Activated CD8-positive, alpha-beta memory T cell treated with anti-CD3 and anti-CD28 coated beads, Interleukin-2, amount 10 ng/mL, durations not matched to agents 7 days and 5 days (primary cell): ENCODE measurements at places on chromosomes 12 and 14. TPM values are rescaled to one million over a fixed set of nuclear protein-coding genes. Genes with fewer than 3 reads are reported as not detected.

Gene PLEKHG3
- 28.2 TPM for total RNA-seq

Gene GDF11
- 10.9 TPM for total RNA-seq

Gene BRI3BP
- 21.9 TPM for total RNA-seq

Gene OTOGL
- not detected for total RNA-seq

Gene SCN8A
- total RNA-seq: 2.3 TPM

Gene ZFHX2
- 1.8 TPM for total RNA-seq

Gene TAS2R13
- 0.45 TPM for total RNA-seq

Gene KRT83
- total RNA-seq: not detected

Gene HOTAIR
- not detected for total RNA-seq

Gene PLEKHH1
- 0.79 TPM for total RNA-seq

Gene SCNN1A
- 0.49 TPM for total RNA-seq

Gene GPD1
- total RNA-seq: not detected

Gene CFL2
- total RNA-seq: 6.9 TPM

Gene SLC2A14
- total RNA-seq: 0.38 TPM

Gene CD163L1
- total RNA-seq: not detected

Gene TCTN2
- 2.6 TPM for total RNA-seq

Gene BMP4
- 0.29 TPM for total RNA-seq

Gene LRRC10
- not detected for total RNA-seq

Gene PAX9
- not detected for total RNA-seq

Gene GSC
- 0.23 TPM for total RNA-seq

Gene KLRC2
- 6.8 TPM for total RNA-seq

Gene SERPINA1
- 0.49 TPM for total RNA-seq

Gene KLRF1
- 0.44 TPM for total RNA-seq

Gene ACSM4
- total RNA-seq: not detected
